ENCODE measurements at places on chromosomes 2 and 18. TPM values are rescaled to one million over a fixed set of nuclear protein-coding genes. Genes with fewer than 3 reads are reported as not detected.
A peak's percentile ranks its signal among the peaks of the same experiment; 100 is the strongest.

DNA sequence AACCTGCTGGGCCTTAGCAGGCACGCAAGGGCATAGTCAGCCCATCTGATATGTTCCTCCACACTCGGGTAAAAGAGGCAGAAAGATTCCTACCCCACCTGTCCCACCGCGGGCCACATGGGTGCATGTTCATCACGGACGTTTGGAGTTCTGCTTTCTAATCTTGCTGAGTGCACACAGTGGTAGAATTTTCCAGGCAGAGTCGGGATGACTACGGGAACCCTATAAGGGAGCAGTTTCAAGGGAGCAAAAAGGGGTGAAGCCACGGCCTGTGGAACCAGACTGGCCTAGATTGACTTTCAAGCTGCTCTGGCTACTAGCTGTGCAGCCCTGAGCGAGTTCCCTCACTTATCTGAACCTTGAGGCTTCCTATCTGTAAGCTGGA lies 36.8 kb downstream of the POU3F3 start:
- no peak overlapping the region for H3K4me3 ChIP-seq
- H3K27ac ChIP-seq, result peak overlapping the region; percentile 78
- H3K36me3 ChIP-seq, result no peaks in the 10 kb centered on the region
- H3K4me1 ChIP-seq, result peaks cover 23% of the 10 kb centered on the region

DNA sequence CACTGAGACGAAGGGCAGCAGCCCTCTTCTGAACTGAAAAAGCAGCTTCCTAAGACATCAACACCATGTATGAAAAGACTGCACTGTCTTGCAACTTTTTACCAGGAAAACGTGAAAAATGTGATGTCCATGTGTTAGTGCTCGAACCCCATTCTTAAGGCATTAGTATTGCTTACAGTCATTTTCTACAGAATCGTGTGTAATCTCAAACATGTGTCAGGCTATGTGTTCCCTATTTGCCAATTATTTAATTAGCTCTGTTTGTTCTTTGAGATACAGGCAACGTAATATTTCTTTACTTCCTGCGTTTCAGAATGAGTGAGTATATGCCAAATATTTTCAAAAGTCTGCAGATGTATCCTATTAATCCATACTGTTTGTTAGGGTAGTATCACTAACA lies 307.7 kb upstream of the CCDC68 start:
- no peak for DNase-seq
- H3K27ac ChIP-seq, result no peak overlapping the region
- peaks cover 13% of the 10 kb centered on the region for H3K4me1 ChIP-seq

DNA sequence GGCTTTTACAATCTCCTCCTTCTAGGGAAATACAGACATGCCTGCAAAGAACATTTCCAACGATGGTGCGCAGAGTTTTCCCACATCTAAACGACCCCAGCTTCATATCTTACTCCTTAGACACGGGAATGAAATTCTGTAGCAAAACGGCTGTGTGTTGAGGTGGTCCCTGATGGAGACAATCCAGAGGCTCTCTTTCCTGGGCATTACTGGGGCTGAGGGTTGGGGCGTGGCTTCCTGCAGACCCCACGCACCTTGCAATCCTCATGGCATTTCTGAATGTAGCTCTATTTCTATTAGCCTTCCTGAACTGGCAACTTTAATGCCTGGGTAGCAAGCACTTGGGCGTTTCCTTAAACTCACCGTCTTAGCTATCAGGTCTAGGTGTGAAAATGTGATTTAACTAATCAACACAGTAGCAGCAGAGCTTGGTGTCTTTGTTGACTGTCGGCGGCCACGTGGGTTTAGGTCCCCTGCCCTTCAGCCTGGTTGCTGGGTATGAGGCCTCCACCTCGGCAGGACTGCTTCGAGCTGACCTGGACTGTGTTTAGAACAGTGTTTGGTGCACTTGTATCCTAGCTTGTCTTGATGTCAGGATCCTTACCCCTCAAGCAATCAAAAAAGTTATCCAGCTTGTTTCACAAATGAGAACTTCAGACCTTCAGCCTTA lies 242.8 kb downstream of the GBX2 start:
- no peak overlapping the region for H3K27ac ChIP-seq
- H3K4me1 ChIP-seq, result no peaks in the 10 kb centered on the region
- no peaks in the 10 kb centered on the region for H3K36me3 ChIP-seq
- H3K27me3 ChIP-seq, result no peaks in the 10 kb centered on the region
- DNase-seq, result no peak

- H3K27ac ChIP-seq, result no peak overlapping the region
- DNase-seq, result no peak
- H3K4me1 ChIP-seq, result no peaks in the 10 kb centered on the region
- no peak overlapping the region for H3K4me3 ChIP-seq
- no peaks in the 10 kb centered on the region for H3K36me3 ChIP-seq
- H3K27me3 ChIP-seq, result no peaks in the 10 kb centered on the region
These were observed 358.9 kb downstream of the ZEB2 start for GRCh38 chr2:144161061-144161460.

DNA sequence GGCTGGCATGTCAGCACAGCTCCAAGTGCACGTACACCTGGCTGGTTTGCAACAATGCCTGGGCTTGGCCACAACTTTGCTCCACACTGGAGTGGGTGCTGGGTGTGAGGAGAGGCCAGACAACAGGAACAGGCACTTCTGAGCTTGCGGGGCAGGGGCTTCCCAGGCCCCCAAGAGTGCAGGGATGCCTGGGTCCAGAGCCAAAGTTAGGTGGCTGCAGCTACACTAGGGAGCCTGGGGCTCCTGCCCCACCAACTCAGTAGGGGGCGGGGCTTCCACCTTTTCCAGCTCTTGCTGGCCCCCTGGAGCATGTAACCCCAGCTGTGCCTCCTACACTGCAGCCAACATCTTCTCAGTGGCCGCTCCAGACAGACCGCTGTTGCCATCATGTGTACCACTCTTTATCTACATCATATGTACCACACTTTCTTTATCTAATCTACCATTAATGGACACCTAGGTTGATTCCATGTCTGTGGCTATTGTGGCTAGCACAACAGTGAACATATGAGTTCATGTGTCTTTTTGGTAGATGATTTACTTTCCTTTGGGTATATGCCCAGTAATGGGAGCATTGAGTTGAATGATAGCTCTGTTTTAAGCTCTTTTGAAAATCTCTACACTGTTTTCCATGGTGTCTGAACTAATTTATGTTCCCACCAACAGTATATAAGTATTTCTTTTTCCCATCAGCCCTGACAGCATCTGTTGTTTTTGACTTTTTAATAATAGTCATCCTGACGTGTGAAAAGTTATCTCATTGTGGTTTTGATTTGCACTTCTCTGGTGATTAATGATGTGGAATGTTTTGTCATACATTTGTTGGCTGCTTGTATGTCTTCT lies 87.9 kb downstream of the ZNF804A start:
- H3K4me1 ChIP-seq, result no peaks in the 10 kb centered on the region
- no peak overlapping the region for H3K4me3 ChIP-seq
- DNase-seq, result no peak
- no peaks in the 10 kb centered on the region for H3K36me3 ChIP-seq

GRCh38 chr2:206573793-206574192 lies 68.5 kb upstream of the FAM237A start:
- H3K4me1 ChIP-seq, result no peaks in the 10 kb centered on the region
- no peak overlapping the region for H3K27ac ChIP-seq
- H3K36me3 ChIP-seq, result no peaks in the 10 kb centered on the region

DNA sequence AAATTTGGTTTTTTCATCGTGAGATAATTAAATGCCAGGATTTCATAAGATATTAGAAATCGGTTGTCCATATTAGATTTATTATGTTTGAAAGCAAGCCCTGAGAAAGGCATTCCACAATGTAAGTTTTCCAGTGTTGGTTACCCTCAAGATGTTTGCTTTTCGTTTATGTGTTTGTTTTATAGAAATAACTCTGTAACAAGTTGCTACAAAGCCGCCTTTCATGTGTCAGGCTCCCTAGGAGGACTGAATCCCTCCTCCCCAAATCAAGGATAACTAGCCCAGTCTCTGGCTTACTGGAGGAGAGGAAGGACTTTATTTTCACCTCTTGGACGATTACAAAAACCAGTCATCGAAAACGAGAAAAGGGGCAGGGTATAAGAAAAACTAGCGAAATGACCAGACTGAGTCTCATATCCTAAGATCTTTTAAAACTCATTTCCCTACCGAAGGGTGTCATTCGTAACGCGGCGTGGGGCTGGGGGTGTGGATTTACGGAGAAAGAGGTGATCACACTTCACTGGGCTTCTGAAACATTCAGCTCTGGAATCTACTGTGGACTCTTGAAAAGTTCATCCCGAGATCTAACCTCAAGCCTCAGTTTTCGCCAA lies 1.0 kb upstream of the PEX13 start:
- H3K27ac ChIP-seq, result peak overlapping the region; percentile 96
- H3K27me3 ChIP-seq, result no peaks in the 10 kb centered on the region
- peaks cover 3% of the 10 kb centered on the region for H3K36me3 ChIP-seq
- H3K4me1 ChIP-seq, result peaks cover 48% of the 10 kb centered on the region

GRCh38 chr2:117693651-117694050 lies 120.8 kb upstream of the DDX18 start:
- H3K4me1 ChIP-seq, result no peaks in the 10 kb centered on the region
- H3K27ac ChIP-seq, result no peak overlapping the region
- no peak overlapping the region for H3K4me3 ChIP-seq
- H3K27me3 ChIP-seq, result no peaks in the 10 kb centered on the region
- H3K36me3 ChIP-seq, result no peaks in the 10 kb centered on the region
- DNase-seq, result no peak

GRCh38 chr2:86225581-86225980 lies 26.3 kb downstream of the MRPL35 start:
- no peaks in the 10 kb centered on the region for H3K27me3 ChIP-seq
- peak overlapping the region; percentile 75 for H3K27ac ChIP-seq
- H3K4me3 ChIP-seq, result no peak overlapping the region
- H3K36me3 ChIP-seq, result no peaks in the 10 kb centered on the region
- H3K4me1 ChIP-seq, result peaks cover 24% of the 10 kb centered on the region

DNA sequence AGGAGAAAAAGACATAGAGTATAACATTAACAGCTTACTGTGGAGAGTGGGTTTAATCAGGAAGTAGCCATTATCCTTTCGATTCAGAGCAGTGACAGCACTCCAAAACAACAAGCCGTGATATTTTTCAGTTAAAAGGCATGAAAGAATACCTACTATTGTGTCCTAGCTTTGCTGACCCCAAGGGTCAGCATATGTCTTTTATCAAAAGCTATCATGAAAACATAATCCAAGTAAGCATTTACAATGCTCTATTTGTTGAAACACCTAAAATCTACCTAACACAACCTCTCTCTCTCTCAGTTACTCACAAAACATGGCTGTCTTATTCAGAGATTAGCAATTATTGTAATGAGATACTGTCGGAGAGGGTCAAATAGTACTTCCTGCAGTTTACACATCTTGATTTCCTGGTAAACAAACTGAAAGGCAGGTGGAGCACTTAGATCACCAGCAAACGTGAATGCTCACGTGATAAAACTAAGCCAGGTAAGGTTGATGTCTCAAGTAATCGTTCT lies 100.0 kb downstream of the BAZ2B start:
- H3K4me1 ChIP-seq, result peaks cover 16% of the 10 kb centered on the region
- peak; percentile 23 for DNase-seq
- H3K27ac ChIP-seq, result peak overlapping the region; percentile 82

- no peaks in the 10 kb centered on the region for H3K36me3 ChIP-seq
- no peak for DNase-seq
- no peaks in the 10 kb centered on the region for H3K4me1 ChIP-seq
- H3K4me3 ChIP-seq, result no peak overlapping the region
- H3K27me3 ChIP-seq, result no peaks in the 10 kb centered on the region
- no peak overlapping the region for H3K27ac ChIP-seq
These were observed 195.5 kb upstream of the CYRIA start for GRCh38 chr2:16861111-16861510.

GRCh38 chr18:2281523-2282199 lies 289.6 kb downstream of the METTL4 start:
- no peak overlapping the region for H3K27ac ChIP-seq
- H3K4me3 ChIP-seq, result no peak overlapping the region
- no peaks in the 10 kb centered on the region for H3K36me3 ChIP-seq
- no peaks in the 10 kb centered on the region for H3K27me3 ChIP-seq
- no peak for DNase-seq
- H3K4me1 ChIP-seq, result no peaks in the 10 kb centered on the region

DNA sequence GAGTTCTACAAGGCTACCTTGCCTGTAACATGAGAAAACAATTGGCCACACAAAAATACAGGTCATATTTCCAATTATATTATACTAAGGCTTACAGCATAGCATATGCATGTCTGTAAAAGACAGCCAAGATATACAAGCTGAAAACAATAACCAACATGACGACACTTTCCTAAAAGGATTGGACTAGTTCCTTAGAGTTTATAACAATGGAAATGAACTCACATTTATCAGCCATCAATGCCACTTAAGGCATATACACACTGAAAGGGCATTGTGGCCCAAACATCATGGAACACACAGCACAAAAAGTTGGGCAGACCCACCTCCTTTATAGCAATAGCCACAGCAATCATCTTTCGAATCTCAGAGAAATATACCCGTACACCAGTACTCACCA lies 52.0 kb downstream of the SLC40A1 start:
- H3K4me3 ChIP-seq, result no peak overlapping the region
- H3K27me3 ChIP-seq, result no peaks in the 10 kb centered on the region
- no peak for DNase-seq
- no peaks in the 10 kb centered on the region for H3K36me3 ChIP-seq
- H3K27ac ChIP-seq, result no peak overlapping the region

- peaks cover 26% of the 10 kb centered on the region for H3K4me1 ChIP-seq
- H3K36me3 ChIP-seq, result no peaks in the 10 kb centered on the region
- no peak overlapping the region for H3K27ac ChIP-seq
- no peaks in the 10 kb centered on the region for H3K27me3 ChIP-seq
These were observed 1.4 kb downstream of the TM4SF20 start for GRCh38 chr2:227377467-227378351.

DNA sequence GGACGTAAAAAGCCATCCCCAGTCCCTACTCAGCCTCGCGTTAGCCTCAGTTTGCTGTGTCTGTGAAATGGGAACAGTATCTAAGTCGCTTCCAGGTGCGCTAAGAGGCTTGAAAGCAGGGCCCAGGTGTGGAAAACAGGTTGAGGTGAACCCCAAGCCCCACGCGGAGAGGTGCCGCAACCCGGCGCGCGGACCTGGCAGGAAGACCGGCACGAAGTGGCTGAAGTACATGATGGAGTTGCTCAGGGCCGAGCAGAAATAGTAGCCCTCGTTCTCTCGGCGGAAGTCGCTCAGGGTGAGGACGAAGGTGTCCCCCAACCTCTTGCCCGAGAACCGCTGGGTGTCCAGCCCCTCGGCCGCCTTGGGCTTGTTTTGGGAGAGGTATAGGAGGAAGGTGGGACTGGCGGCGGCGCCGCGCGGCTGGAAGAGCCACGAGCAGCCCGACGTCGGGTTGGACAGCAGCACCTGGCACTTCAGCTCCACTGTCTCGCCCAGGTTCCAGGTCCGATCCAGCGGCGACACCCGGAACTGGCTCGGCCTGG lies 508 bp downstream of the CD8A start:
- no peak overlapping the region for H3K27ac ChIP-seq
- no peak for DNase-seq
- H3K4me3 ChIP-seq, result no peak overlapping the region
- peaks cover 76% of the 10 kb centered on the region for H3K27me3 ChIP-seq

- peaks cover 3% of the 10 kb centered on the region for H3K27me3 ChIP-seq
- no peaks in the 10 kb centered on the region for H3K4me1 ChIP-seq
- H3K4me3 ChIP-seq, result no peak overlapping the region
- H3K27ac ChIP-seq, result no peak overlapping the region
- DNase-seq, result no peak
- H3K36me3 ChIP-seq, result no peaks in the 10 kb centered on the region
These were observed 193.3 kb upstream of the AGAP1 start for GRCh38 chr2:235300368-235301201.

KLHL30 gene
- not detected for total RNA-seq

EVX2 gene
- not detected for total RNA-seq

NEB gene
- total RNA-seq, result 0.60 TPM

SAG gene
- total RNA-seq, result not detected

SP3 gene
- total RNA-seq, result 83.5 TPM

CCDC141 gene
- 1.3 TPM for total RNA-seq

GKN1 gene
- not detected for total RNA-seq

PTCD3 gene
- 73.5 TPM for total RNA-seq

ZNF521 gene
- 8.6 TPM for total RNA-seq

Measured in transverse colon (tissue), 4 donors.